ENCODE measurements at places on chromosomes 12 and 14.

DNA sequence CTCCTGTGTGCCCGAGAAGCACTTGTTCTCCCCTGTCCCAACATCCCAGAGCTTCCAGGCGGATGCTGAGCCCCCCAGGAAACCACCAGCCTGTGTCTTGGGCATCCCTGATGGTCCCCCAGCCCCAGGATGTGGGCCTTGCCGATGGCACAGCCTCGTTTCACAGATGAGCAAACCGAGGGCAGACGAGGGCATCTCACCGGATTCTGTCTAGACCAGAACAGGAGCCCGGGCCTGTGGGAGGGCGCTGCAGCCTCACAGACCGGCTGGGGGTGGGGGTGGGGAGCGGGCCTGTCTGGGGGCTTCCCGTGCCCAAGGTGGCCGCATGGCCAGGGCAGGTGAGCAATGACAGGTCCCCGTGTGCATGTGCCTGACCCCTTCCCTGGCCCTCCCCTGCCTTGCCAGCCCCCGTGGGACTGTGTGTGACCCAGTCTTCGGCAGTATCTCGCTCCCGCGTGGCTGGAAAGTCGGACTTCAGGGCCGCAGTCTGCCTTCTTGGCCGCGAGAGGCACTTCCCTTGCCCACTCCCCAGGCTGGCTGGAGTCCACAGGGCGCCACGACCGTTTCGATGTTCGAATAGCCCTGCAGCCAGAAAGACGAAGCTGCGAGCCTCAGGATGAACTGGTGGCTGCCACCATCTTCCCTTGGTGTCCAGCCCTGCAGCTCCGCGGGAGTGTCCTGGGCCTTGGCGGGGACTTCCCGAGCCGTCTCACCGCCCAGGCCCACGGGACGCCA is 8.9 kb downstream of the RFLNA start:
- DNase-seq = no peak

- DNase-seq = no peak
Measured at GRCh38 chr12:64806593-64807460, 17.6 kb upstream of the TBC1D30 start.

GRCh38 chr14:23164250-23164649 is 19.2 kb downstream of the SLC7A8 start:
- DNase-seq = no peak

DNA sequence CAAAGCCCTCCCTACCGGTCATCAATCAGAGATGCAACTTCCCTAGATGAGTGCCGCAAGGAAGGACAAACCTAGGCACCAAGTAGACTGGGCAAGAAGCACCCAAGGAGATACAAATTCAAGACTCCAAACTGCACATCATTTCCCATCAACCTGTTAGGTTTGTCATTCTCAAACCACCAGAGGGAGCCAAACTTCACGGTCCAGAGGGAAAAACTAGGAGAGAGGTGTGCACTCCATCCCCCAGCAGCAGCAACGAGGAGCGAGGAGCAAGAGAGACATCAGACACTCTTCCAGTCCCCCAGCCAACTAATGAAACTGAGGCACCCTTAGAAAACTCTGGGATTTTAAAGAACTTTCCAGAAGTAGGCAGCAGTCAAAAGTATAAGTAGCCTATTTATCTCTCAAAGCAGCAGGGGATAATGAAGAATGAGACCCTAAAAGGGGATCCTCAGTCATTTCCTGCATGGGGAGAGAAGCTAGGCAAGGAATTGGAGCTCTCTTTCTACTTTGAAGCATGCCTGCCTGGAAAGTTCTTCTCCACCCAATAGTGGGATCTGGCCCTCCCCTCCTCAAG is 37.0 kb upstream of the NT5DC3 start:
- DNase-seq = peak; percentile 56

- no peak for DNase-seq
Measured at GRCh38 chr14:65310568-65310967, 102.0 kb upstream of the FUT8 start.

DNA sequence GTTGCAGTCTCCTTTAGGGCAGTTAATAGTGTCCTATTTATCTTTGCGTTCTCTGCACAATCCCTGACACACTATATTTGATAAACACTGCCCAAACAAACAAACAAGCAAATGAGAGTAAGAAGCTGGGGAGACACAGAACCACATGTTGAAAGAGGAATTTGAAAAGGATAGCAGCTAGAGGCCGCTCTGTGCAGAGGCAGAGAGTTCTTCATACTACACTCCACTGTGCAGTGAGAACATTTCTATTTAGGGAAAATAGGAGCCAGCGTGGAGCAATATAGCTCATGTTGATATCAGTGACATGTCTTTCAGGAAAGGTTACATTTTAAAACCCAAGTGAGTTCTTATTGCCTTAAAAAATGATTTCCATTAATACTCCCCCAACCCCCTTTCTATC is 140.3 kb upstream of the SEL1L start:
- DNase-seq = no peak

- DNase-seq = no peak
Measured at GRCh38 chr14:67395876-67396189, 16.1 kb downstream of the PLEK2 start.

- no peak for DNase-seq
Measured at GRCh38 chr12:16076970-16077522, 165.9 kb downstream of the DERA start.
